GM06990 (cell line): ENCODE measurements at places on chromosomes 6 and 20.

DNA sequence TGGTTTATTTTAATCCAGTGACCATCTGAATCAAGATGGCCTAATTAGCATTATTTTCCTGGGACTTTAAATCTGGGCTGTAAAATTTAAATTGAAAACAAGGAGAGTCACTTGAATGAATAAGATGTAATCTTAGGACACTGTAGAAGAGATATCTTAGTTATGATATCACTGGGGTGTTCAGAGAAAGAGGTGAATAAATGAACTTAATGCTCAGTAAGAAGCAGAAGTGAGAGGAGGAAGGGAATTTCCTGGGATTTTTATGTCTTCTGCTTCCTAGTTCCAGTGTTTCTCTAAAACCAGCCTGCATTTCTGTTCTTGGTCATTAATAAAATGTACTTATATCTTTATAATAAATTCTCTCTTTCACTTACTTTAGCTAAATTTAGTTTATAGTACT, 136.8 kb upstream of the PTPRK start:
- peak; percentile 22 for DNase-seq

- no peak for DNase-seq
Observed at GRCh38 chr20:22055981-22056380, 350.5 kb downstream of the PAX1 start.

- DNase-seq, result no peak
Observed at GRCh38 chr6:5599127-5599526, 337.8 kb downstream of the FARS2 start.

DNA sequence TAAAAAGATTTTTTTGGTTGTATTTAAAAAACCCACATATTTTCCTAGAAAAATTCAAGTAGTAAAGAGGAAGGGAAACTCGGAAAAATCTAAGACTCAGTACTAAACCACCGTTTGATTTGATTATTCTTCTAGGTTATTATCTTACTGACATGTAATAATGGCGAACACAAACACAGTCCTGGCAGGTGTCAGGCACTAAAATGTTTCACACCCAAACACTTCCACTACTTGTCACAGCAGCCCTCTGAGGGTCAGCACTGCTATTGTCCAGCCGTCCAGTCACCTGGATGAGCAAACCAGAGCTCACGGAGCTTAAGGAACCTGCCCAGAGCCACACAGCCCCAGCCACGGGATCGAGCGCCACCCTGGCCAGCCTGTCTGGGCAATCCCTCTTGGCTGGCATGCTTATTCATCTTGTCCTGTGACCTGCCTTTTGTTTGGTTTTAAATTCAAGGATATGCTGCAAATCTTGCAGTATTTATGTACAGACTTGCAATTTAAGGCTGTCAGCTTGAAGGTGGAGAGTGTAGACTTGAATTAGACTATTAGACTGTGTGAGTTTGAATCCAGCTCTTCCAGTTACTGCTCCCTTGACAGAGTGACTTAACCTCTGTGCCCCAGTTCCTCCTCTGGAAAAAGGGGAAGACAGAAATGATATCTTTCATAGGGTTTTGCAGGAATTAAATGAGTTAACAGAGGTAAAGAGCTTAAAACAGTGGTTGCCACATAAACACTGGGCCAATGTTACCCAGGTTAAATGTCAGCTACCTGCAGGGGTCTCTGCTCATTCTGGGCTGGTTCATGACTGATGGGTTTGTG, 82.2 kb downstream of the CDYL start:
- DNase-seq, result no peak

- DNase-seq, result no peak
Observed at GRCh38 chr6:136547336-136547735, 2.9 kb downstream of the MAP7 start.

- no peak for DNase-seq
Observed at GRCh38 chr20:12997128-12997655, 11.6 kb upstream of the SPTLC3 start.

GRCh38 chr6:30077218-30077617, 1.6 kb upstream of the RNF39 start:
- no peak for DNase-seq

DNA sequence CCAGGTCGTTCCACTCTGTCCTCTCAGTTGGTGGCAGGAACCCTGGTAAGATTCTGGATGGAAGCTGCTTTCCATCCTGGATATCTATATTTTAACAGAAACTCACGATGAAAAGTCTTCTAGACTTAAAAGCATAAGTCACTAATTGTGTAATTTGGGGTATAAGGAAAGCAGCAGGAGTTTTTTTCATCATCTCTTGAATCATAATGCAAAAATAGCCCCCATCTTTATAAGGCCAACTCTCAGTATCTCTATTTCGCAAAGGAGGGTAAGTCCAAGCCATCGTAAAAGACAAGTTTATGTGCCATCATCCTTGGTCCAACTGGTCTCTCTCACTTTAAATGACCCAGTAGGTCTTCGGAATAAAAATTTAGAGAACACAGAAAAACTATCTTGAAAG, 95.1 kb downstream of the FAM50B start:
- no peak for DNase-seq

- no peak for DNase-seq
Observed at GRCh38 chr20:1562622-1563021, 5.1 kb upstream of the SIRPD start.

- DNase-seq, result peak; percentile 62
Observed at GRCh38 chr6:52155791-52156576, 30.2 kb upstream of the IL17A start.

DNA sequence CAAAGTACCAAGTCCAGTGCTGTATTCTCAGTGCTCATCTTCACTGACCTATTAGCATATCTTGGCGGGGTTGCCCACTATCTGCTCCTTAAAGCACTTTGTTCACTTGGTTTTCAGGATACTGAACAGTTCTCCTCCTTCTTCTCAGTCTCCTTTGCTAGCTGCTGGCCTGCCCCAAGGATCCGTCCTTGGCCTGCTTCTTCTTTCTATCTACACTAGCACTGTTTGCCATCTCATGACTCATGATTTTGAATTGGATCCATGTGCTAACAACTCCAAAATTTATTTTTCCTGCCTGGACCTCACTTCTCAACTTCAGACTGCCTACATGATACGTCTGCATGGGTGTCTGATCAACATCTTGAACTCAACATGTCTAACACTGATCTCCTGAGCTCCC, 15.5 kb downstream of the TPD52L1 start:
- no peak for DNase-seq

DNA sequence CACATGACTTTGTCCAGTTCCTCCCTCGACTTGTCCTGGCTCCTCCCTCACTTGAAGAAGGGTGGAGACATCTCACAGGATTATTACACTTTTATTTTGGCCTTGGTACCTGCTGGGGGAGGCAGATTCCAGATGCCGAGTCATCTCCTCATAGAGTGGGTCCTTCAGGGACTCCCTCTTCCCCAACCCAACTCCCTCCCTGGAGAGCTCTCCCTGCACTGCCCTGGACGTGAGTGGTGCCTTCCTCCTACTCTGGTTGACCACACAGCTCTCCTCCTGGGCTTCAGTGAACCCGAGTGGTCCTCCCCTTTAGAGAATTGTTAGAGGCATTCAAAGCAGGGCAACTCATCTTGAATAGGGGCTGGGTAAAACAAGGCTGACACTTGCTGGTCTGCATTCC, 40.9 kb upstream of the MC3R start:
- DNase-seq, result no peak

GRCh38 chr6:64012351-64013001, 376.9 kb downstream of the PHF3 start:
- no peak for DNase-seq

- no peak for DNase-seq
Observed at GRCh38 chr6:131205481-131206244, 70.4 kb downstream of the AKAP7 start.

- no peak for DNase-seq
Observed at GRCh38 chr6:168035661-168036545, 38.4 kb downstream of the KIF25 start.

GRCh38 chr6:145669627-145670034, 65.7 kb downstream of the EPM2A start:
- no peak for DNase-seq

DNA sequence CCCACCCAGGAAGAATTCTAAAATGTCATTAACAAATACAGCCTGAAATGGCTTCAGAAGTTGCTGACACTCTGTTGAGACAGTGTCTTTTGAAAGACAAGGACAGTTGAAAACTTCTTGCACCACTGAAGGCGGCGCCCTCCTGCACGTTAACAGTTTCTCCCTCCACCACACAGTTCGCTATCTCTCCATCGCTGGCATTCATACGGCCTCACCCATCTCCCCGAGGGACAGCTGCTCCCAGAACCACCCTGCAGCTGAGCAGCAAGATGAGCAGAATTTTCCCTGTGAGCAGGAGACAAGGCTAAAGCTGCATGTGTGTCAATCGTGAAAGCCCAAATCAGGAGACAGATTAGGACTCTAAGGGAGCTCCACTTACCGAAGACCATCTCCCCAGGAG, 113.3 kb downstream of the LY86 start:
- DNase-seq, result no peak

DNA sequence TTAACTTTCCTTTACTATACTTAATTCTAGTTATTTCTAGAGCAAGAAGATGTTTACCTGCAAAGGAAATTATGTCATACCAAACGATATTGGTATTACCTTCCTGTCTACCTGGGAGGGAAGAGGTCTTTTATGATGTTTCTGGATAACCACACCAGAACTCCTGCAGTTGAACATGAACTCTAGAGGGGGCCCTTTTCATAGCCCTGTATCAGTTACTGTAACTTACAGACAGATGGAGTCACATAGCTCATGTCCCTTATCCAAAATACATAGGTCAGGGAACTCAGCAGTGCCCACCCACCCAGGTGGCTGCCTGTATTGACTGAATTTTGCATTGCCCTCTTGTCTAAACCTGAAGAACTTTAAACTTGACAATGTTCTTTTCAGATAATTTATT, 35.1 kb upstream of the MYL9 start:
- DNase-seq, result no peak

- no peak for DNase-seq
Observed at GRCh38 chr20:48603116-48603818, 224.5 kb downstream of the PREX1 start.
